ENCODE measurements at places on chromosomes 5 and 9. TPM values are rescaled to one million over a fixed set of nuclear protein-coding genes. Genes with fewer than 3 reads are reported as not detected.

GRCh38 chr9:123940721-123941523, 11.0 kb upstream of the DENND1A start:
- no peaks in the 10 kb centered on the region for H3K36me3 ChIP-seq
- H3K27ac ChIP-seq = no peak overlapping the region
- DNase-seq = no peak

Gene RALGPS1
- total RNA-seq = 17.6 TPM

DNA sequence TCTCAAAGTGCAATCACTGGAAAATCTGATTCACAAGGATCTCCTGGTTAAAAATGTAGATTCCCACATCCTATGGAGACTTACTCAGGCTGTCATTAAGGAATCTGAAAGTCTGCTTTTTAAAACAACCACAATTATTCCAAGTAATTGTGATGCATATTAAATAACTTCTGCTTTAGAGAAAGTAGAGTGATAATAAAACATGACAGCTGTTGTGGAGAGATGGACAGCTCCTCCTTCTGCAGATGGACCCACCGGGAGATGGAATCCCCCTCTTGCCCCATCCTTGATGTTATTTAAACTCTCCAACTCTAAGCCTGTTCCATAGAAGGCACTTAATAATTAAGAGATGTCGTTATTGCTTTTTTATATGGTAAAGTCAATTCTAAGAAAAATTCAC, 802.2 kb downstream of the CDH12 start:
- H3K4me1 ChIP-seq = no peaks in the 10 kb centered on the region
- no peak for DNase-seq
- no peaks in the 10 kb centered on the region for H3K27me3 ChIP-seq
- no peak overlapping the region for H3K4me3 ChIP-seq
- no peaks in the 10 kb centered on the region for H3K36me3 ChIP-seq
- H3K27ac ChIP-seq = no peak overlapping the region

Gene SPINK1
- total RNA-seq = not detected

Gene TMOD1
- total RNA-seq = 7.9 TPM

GRCh38 chr5:4700069-4700468, 440.1 kb upstream of the ADAMTS16 start:
- peak overlapping the region; percentile 63 for H3K27ac ChIP-seq
- no peak overlapping the region for H3K4me3 ChIP-seq
- H3K36me3 ChIP-seq = no peaks in the 10 kb centered on the region
- no peaks in the 10 kb centered on the region for H3K27me3 ChIP-seq

- H3K4me3 ChIP-seq = no peak overlapping the region
- no peak for DNase-seq
- H3K4me1 ChIP-seq = no peaks in the 10 kb centered on the region
- H3K27me3 ChIP-seq = no peaks in the 10 kb centered on the region
- no peak overlapping the region for H3K27ac ChIP-seq
Observed at GRCh38 chr9:12166518-12166917, 526.7 kb upstream of the TYRP1 start.

GRCh38 chr9:124376329-124376728, 38.9 kb downstream of the PSMB7 start:
- peaks cover 21% of the 10 kb centered on the region for H3K36me3 ChIP-seq
- H3K27ac ChIP-seq = no peak overlapping the region
- no peak for DNase-seq
- no peaks in the 10 kb centered on the region for H3K27me3 ChIP-seq
- H3K4me3 ChIP-seq = no peak overlapping the region

DNA sequence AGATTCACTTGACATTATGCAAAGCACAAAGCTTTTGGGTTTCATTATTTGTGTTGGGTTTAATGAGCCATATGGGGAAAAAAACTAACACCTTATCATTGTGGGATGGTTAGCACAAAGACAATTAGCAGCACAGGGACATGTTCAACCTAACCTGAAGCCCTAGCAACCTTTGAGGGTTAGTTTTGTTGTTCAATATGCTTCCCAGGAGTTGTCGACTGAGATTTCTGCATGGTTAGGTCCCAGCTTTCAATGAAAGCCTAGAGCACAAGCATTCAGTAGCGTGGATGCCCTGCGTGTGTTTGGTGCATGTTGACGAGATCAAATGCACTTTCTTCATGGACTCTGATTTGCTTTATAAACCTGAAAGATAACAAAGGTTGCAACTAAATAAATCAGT, 565.2 kb upstream of the TLE4 start:
- H3K4me3 ChIP-seq = no peak overlapping the region
- no peaks in the 10 kb centered on the region for H3K36me3 ChIP-seq
- no peaks in the 10 kb centered on the region for H3K4me1 ChIP-seq
- no peak for DNase-seq
- H3K27me3 ChIP-seq = no peaks in the 10 kb centered on the region
- H3K27ac ChIP-seq = no peak overlapping the region

Gene NIPAL4
- not detected for total RNA-seq

Gene CCDC192
- not detected for total RNA-seq

Gene CDC20B
- 0.24 TPM for total RNA-seq

Gene SPAG8
- total RNA-seq = 13.3 TPM

DNA sequence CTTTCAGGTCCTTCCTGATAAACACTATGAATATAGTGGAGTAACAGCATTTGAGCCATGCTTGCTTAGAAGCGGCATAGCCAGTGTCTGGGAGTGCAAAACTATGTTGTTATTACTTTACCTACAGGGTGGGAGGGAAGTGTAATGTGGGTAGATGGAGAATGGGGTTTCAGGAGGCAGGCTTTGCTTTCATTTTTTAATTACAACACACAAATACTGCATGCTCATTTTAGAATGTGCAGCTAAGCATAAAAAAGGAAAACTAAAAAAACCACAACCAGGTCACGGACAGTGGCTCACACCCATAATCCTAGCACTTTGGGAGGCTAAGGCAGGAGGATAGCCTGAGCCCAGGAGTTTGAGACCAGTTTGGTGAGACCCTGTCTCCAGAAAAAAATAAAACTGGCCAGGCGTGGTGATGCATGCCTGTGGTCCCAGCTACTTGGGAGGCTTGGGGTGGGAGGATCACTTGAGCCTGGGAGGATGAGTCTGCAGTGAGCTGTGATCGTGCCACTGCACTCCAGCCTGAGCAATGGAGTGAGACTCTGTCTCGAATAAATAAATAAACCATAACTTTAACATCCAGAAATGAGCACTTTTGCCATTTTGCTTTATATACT, 20.2 kb downstream of the HAVCR1 start:
- H3K27ac ChIP-seq = no peak overlapping the region
- H3K4me3 ChIP-seq = no peak overlapping the region
- no peaks in the 10 kb centered on the region for H3K27me3 ChIP-seq
- no peaks in the 10 kb centered on the region for H3K4me1 ChIP-seq

DNA sequence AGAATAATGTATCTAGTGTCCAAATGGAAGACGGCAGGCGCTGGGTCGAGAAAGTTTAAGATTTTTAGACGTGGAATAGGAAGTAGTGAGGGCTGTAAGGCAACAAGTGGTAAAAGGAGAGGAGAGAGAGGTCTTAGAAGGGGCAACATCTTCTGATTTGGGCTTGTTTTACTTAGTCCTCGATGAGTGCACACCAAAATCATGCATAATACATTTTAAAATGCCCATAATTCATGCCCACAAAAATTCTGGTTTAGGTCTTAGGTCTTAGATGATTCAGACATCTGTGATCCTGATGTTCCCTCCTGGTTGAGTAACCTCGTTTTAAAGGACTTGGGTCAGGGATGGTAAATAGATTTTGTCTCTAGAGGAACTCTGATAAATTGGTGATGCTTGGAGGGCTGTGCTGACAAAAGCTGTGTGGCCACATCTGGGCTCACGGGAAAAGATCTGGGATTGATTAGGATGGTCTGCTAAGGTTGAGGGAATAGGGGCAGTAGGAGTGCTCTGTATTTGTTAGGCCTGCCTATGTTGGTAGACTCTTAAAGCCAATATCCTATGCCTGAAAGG, 476.3 kb downstream of the CCDC171 start:
- no peak for DNase-seq
- H3K36me3 ChIP-seq = no peaks in the 10 kb centered on the region
- H3K27ac ChIP-seq = no peak overlapping the region

Data from lower lobe of right lung (tissue), 2 donors.